Stimulated activated CD4-positive, alpha-beta T cell treated with anti-CD3 and anti-CD28 coated beads, Interleukin-12 subunit alpha, Interleukin-12 subunit beta, amount 100 ng/mL, for 24 hours (primary cell): ENCODE measurements at places on chromosomes 1 and 21.

GRCh38 chr1:33826711-33827110 is 37.2 kb upstream of the HMGB4 start:
- DNase-seq, result no peak

GRCh38 chr1:18234790-18235242 is 127.2 kb downstream of the IGSF21 start:
- no peak for DNase-seq

DNA sequence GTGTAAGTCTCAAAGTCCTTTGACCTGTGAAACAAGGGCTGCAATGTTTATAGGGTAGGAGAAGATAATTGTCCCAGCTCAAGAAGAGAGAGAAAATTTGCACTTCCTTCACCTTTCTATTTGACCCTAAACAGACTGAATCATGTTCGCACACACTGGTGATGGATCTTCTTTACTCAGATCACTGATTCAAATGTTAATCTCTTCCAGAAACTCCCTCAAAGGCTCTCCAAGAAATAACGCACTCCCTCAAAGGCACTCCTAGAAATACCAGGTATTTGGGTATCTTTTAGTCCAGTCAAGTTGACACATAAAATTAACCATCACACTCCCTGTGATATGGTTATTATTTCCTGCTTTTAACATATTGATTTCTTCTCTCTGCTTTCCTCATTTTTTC is 30.5 kb upstream of the PTGS2 start:
- DNase-seq, result no peak

- no peak for DNase-seq
These were observed 124.3 kb downstream of the ETS2 start for GRCh38 chr21:38930066-38930465.

DNA sequence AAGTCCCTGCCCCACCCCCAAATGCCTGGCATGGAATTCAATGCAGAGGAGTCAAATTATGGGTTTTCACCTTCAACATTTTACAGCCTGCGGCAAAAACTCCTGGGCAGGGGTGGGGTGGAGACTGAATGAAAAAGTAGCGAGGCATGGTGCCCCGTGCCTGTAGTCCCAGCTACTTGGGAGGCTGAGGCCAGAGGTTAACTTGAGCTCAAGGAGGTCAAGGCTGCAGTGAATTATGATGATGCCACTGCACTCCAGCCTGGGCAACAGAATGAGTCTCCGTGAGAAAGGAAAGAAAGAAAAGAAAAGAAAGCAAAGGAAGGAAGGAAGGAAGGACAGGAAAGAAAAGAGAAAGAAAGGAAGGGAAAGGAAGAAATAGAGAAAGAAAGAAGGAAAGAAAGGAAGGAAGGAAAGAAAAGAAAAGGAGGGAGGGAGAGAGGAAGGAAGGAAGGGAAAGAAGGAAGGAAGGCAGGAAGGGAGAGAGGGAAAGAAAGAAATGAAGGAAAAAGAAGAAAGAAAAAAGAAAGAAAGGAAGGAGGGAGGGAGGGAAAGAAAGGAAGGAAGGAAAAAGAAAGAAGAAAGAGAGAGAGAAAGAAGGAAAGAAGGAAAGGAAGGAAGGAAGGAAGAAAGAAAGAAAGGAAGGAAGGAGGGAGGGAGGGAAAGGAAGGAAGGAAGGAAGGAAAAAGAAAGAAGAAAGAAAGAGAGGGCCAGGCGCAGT is 11.1 kb downstream of the LEMD1 start:
- DNase-seq, result no peak

- DNase-seq, result no peak
These were observed 190.1 kb downstream of the HLX start for GRCh38 chr1:221069178-221069903.

DNA sequence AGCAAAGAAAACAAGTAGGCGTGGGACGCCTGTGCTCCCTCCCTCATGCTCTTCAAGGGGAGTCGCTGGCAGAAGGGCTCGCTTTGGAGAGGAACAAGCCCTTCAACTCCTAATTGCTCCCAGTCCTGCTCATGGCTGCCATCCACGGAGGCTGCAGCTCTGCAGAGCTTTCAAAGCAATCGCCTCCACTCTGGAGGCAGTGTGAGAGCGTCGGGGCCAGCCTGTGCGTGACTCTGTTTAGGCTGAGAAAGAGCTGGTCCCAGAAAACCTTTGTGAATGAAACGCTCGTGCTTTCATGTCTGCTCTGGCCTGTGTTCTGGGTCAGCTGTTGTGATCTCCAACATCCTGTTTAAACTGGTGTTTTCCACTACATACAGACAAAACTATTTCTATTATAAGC is 23.9 kb upstream of the RUNX1 start:
- no peak for DNase-seq

DNA sequence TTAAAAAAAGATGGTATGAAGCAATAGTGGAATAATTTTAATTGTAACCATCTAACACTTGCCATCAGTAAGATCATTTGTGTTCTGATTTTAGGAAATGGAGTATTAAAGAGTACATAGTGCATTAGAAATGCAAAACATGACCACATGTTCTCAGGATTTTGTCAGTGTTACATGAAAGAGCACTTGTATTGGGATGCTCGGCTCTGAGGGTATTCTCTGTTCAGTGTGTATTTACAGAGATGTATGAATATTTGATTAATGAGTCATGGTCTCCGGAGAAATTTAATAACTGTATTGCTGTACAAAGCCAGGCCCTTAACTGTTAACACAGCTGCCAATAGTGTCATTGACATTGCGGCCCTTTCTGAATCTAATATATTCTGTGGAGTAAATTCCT is 91.7 kb downstream of the ATG4C start:
- no peak for DNase-seq

DNA sequence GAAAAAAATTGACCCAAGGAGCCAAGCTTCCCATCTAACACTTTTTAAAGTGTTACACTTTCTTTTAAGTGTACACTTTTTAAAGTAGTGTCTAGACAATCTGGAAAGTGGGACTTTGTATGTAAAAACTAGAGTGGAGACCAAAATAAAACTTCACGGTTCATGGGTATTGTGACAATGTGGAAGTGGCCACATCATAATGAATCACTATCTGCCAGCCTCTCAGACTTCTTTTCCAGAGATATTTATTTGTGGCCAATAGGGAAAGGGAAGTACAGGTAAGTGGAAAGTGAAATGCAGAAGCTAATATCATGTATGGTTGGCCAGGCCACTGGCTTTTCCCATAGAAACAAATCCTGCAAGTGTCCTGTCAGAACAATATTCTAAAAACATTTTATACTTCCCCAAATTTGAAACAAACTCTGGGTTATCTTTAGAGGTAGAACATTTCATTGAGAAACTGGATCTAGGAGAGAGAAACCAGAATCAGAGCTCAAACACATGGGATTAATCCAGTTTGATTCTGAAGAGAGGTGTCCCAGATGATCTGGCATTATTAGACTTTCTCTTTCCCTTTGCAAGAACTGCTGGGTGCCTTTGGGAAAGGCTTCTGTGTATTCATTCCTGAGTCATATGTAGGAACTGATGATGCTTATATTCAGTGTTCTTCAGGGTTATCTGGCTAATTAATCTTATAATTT is 2.0 kb downstream of the TNFSF18 start:
- DNase-seq, result no peak

- no peak for DNase-seq
These were observed 54.9 kb upstream of the C1orf198 start for GRCh38 chr1:230923176-230923575.

DNA sequence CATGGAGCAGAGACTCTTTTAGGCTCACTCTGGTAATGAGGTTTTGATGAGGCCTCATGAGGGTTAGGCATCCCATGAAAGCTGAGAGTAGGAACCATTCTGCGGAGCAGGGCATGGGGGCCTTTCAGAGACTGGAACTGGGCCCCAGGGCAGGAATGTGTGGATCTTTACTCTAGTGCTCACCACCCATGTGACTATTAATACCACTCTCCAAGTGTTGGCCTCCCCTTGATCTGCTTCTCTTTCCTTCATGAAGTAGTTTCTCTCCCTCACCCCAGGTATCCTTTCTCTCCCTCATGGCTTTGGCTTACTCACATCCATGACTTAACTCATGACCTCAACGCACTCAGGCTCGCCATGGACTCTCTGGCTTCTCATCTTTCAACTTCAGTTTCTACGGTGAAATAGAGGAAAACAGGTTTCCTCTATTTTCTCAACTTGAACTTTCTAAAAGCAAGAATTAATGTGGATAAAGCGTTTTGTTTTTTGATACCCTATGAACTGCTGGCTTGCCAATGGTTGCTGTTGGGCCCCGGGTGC is 50.5 kb upstream of the GADD45A start:
- DNase-seq, result no peak

GRCh38 chr21:30434033-30434631 is 4.1 kb downstream of the KRTAP13-4 start:
- DNase-seq, result no peak

GRCh38 chr1:179925922-179926849 is 28.4 kb upstream of the CEP350 start:
- DNase-seq, result no peak

GRCh38 chr21:15063081-15063813 is 1.6 kb downstream of the NRIP1 start:
- DNase-seq, result peak; percentile 28

GRCh38 chr1:111593403-111594305 is 25.9 kb upstream of the RAP1A start:
- no peak for DNase-seq

DNA sequence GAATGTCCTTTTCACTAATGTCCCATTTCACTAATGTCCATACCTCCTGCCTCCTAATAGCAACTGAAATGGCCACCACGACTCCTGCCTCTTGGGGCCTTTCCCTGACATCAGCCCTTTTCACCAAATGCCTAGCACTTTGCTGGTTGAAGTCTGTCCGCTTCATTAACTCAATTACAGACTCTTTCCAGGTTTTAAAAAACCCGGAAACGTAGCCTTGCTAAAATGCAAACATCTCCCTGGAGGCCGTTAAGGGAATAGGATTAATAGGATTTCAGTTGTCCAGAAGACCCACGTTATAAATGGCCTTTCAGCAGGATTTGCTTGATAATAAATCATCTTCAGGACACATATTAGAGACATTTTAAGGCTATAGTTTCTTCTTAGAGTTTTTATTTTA is 25.7 kb upstream of the ERO1B start:
- DNase-seq, result no peak

GRCh38 chr1:43536196-43536863 is 5.6 kb downstream of the PTPRF start:
- DNase-seq, result no peak

- DNase-seq, result no peak
These were observed 197.8 kb upstream of the GALNT2 start for GRCh38 chr1:229869240-229869639.

- DNase-seq, result no peak
These were observed 39.2 kb downstream of the EIF2B3 start for GRCh38 chr1:44947063-44947773.

GRCh38 chr1:24768873-24769605 is 23.8 kb downstream of the CLIC4 start:
- no peak for DNase-seq

- no peak for DNase-seq
These were observed 167.1 kb downstream of the LYPLAL1 start for GRCh38 chr1:219340796-219341195.

DNA sequence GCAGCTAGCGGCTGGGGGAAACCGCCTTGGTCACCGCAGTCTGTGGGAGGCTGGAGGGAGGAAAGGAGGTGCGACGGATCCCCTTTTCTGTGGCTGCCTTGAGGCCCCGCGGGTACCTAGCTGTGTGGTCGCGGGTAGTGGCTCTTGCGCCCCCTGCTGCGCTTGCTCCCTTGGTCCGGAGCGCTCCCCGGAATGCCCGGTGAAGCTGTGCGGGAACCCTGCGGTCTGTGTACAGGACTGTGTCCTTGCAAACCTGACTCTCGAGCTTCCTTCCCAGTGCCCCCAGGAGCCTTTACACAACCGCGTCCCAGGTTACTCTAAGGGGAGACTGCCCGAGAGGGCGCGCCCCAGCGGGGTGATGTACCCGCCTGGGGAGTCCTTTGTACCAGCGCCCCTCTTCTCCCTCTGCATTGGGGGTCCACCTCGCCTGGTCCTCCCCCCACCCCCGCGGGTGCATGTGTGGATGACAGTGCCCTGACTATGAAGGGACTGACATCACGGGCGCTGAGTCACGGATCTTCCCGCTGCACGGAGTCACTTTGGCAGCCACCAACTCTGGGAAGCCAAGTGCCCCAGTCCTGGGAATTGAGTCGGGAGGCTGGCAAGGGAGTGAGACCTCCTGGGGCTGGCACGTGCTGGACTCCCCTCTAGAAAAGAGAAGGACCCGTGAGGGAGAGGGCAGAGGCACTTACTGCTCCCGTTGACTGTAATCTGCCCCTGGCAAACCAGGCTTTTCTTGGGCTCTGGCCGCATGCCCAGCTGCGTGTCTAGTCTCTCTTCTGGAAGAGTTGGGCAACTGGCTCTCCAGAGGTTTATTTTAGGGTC is 816 bp downstream of the IL6R start:
- DNase-seq, result peak; percentile 65

GRCh38 chr1:233599542-233600073 is 14.3 kb upstream of the KCNK1 start:
- DNase-seq, result no peak

DNA sequence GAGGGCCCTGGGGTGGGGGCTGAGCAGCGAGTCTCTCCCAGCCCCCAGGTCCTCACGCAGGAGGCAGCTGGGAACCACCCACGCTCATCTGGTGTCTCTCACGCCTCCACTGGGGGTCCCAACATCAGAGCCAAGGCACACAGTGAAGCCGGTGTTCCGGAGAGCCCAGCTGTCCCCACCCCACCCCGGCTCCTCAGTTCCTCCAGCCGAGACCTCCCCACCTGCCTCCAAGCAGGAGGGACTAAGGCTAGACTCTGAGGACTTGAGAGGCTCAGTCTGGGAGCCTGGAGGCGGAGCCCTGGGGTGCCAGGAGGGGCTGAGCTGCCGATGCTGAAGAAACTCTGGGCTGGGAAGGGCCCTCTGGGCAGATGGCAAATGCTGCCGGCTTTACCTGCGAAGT is 1.6 kb upstream of the HPCA start:
- no peak for DNase-seq

DNA sequence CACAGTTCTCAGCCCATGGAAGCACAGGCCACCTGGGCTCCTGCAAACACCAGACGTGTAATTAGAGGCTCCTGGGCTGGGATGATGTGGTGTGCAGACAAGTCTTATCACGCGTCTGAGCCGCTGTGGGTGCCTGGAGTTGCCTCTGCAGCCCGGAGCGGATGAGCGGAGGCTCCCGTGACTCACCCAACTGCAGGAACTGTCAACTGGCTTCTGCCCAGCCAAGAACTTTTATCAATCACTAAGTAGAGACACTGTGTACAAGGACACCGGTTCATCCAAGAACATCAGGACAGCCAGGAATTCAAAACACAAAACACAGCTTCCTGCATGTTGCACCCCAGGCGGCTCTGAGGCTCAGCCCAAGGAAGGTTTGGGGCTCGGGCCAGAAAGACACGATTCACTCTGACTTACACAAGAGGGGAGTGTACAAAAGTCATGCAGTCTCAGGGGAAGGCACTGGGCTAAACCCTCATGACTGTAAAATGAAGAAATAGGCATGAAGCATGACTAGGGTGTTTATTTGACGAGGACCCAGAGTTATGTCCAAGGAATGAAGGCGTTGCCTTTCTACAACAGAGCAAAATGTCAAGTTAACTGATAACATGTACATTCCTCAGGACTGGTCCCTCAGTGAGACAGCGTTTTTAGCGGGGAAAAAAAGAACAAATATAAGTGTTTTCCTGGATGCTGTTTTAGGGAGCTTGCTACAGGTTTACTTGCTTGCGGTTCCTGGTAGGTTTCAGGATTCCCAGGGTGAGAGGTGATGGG is 21.1 kb downstream of the ERRFI1 start:
- DNase-seq, result no peak

GRCh38 chr1:202982715-202983430 is 15.8 kb upstream of the CYB5R1 start:
- DNase-seq, result no peak
